ENCODE measurements at places on chromosomes 4 and X.
A peak's percentile ranks its signal among the peaks of the same experiment; 100 is the strongest.

GRCh38 chr4:139872274-139872673, 206.7 kb downstream of the MGST2 start:
- peak; percentile 98 for DNase-seq

DNA sequence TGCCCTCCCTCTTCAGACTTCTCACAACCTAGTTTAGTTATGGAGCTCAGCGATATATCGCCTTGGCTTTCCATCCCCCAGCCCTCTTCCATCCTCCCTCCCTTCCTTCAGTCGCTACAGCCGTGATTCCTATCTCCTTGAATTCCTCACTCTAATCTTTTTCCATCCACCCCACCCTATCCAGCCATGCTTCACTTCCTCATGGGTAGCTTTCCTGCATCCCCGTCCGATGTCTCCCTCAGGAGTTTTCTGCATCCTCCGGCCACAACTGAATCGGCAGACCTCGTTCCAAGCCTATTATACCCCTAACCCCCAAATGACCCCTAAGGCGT, 456 bp downstream of the SNX12 start:
- DNase-seq, result no peak

DNA sequence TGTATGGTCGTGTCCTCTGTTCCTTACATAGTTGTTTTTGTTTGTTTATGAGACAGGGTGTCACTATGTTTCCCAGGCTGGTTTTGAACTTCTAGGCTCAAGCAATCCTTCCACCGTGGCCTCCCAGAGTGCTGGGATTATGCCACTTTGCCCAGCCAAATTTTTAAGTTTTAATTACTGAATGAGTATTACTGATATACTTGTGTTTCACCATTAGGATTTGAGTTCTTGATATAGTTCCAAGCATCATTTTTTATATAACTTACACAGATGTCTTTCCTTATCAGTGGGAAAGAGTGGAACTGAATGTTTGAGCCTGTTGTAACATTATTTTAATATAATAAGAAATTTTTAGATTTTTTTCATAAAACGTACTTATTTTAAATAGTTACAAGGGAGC, 20.4 kb downstream of the TMEM165 start:
- no peak for DNase-seq

GRCh38 chrX:152958047-152958446, 35.9 kb downstream of the PNMA5 start:
- no peak for DNase-seq

DNA sequence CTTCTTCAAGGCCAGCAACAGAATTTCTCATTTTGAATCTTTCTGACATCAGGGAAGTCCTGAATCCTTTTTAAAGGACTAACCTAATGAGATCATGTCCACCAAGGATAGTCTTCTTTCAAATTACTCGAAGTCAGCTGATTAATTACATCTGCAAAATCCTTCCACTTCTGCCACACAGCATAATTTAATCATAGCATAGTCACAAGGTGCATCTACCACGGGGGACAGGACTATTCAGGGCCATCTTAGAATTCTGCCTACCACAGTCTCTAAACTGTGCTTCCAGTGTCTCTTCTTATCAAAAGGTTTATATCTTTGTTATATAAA, 53.7 kb downstream of the ATP10D start:
- no peak for DNase-seq

DNA sequence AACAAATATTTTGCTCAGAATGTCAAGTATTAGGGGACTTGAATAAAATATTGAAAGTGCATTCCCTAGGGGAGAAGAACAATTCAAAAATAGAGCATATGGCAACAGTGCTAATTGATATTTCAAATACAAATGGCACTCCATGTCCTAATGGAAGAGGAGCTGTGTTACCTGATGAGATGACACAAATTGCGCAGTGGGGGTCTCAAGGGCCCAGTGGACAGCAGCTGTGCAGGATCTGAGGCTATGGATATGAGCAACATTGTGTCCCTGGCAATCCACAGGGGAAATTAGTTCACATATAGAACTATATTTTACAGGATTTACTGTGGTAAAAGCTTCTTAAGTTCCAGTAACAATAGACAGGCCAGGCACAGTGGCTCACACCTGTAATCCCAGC, 17.4 kb upstream of the USP46 start:
- DNase-seq, result no peak

DNA sequence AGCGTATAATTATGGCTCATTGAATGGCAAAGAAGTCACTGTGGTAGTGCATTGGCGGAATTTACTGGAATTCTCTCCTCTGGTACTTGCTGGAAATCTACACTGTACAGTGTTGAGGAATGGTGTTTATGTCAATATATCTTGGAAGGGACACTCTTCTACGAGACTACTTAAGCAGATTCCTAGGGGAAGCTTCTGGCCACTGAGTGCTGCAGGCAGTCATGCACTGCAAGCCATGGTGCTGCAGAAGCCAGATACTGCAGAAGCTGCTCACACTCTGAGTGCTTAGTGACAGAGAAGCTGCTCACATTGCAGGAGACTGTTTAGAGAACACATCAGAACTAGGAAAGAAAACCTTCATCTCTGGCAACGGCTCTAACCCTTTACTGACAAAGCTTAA, 725.0 kb downstream of the CCSER1 start:
- no peak for DNase-seq

DNA sequence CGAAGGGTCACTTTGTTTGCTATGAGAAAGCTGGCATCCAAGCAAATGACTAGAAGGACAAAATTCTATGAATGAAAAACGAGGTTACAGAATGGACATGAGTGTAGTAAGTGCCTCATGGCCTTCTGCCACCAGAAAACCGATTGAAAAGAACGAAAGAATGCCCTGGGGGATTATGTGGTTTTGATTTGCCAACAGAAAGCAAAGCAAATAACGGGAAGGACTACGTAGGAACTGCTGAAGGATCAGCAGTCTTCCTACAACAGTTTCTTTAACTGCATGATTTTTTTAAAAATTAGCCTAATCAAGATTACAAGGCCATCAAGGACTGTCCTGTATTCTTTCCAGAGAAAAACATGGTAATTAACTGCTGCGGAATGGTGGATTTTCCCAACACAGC, 50.6 kb downstream of the NRK start:
- DNase-seq, result no peak

DNA sequence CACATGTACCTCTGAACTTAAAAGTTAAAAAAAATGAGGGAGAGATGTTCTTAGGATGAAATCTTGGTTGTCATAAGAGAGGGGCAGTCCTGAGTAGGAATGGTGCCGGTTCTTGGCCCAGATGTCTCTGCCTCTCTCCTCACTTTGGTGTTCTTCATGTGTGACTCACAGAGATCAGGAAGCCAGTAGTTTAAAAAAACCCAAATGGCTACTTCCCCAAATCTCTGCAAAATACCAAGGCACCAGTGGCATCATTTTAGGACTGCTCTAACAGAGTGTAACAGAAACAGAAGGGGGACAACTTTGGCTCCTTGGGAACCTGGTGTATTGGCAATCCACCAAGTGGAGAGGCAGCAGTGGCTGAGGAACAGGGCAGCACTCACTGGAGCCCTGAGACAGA, 116.8 kb downstream of the SCD5 start:
- peak; percentile 30 for DNase-seq

- no peak for DNase-seq
Measured at GRCh38 chrX:13008851-13009250, 33.9 kb downstream of the TMSB4X start.

DNA sequence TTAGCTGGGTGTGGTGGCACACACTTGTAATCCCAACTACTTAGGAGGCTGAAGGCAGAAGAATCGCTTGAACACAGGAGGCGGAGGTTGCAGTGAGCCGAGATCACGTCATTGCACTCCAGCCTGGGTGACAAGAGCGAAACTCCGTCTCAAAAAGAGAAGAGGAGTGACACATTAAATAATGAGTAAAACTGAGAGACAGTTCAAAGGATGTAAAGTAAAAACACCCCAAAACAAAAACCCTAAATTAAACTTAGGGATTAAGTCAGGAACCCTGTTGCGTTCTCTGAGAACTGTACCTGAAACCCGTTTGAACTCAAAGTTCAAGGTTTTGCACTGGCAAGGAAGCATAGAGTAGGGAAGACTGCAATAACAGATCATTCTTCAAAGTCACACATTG, 141.7 kb downstream of the BRWD3 start:
- DNase-seq, result no peak

DNA sequence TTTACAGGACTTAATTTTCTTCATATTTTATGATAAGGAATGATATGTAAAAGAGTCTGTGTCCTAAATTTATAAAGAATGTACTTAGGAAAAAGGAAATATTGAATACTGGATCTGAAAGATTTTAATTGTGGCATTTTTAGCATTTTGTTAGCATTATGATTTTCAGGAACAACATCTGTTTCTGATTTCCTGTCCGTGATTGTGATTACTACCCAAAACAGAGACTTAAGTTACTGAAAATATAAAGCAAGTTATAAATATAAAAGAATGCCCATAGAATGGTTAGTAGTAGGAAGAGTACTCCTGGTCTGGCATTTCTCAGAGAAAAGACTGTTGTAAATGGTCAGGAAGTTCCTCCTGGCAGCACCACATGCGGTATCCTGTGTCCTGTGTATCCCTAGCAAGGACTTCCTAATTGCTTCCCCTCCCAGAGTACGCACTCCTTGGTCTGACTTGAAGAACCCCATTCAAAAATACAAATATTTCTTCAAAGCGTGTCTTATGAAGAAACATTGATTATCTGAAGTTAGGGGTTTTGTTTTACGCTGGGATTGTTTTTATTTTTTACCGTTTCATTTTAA, 88.9 kb downstream of the RS1 start:
- DNase-seq, result no peak

DNA sequence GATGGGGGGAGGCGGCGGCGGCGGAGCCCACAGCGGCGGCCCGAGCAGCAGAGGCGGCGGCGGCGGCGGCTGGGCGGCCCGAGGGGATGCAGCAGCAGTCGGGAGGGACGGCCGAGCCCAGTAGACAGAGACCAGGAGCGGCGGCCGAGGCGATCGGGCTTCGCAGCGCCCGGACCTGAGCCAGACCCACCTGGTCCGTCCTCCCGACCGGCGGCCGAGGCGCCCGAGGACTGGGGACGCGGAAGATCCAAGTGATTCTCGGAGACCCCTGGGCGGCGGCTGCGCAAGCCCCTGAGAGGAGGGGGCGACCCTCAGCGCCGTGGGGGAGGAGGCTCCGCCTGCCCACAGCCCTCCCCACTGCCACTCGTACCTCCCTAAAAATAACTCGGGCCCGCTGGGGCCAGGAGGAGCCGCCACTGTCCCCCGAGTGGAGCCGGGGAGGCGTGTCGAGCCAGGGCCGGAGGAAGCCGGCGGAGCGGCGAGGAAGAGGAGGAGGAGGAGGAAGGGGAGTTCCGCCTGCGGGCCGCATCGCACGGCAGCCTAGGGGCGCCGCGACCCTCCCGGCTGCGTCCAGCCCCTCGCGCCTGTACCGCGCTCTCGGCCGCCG, 608 bp downstream of the RAPGEF2 start:
- peak; percentile 47 for DNase-seq

DNA sequence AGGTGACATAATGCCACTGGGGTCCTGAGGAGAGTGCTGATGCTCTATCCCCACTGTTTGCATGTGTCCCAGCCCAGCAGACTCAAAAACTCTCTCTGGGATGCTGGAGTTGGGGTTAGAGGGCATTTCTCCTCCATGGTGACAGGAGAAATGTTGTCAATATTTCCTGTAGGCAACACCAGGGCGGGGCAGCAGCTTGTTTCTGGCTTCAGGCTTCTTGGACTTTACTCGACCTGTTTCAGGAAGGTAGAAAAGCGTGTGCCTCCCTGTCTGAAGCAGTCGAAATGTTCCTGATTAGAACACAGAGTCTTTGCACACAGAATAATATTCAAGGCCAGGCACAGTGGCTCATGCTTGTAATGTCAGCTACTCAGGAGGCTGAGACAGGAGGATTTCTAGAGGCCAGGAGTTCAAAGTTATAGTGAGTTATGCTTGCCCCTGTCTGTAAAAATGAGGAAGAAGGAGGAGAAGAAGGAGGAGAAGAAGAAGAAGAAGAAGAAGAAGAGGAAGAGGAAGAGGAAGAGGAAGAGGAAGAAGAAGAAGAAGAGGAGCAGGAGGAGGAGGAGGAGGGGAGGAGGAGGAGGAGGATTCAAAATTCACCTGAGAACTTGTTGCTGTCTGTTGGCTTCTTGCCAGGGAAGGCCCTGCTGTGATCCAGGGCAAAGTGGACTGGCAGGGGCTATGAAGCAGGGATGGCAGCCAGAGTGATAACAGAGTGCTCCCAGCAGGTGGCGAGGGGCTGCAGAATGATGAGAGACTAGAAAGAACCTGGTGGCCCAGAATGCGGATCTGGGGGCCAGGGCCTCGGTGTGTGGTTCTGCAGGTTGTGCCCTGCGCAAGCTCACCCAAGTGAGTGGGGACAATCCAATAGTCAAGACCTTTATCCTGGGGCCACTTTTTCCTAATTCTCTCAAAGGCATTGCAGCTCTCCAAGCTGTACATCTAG, 82.9 kb downstream of the RTL5 start:
- DNase-seq, result no peak

DNA sequence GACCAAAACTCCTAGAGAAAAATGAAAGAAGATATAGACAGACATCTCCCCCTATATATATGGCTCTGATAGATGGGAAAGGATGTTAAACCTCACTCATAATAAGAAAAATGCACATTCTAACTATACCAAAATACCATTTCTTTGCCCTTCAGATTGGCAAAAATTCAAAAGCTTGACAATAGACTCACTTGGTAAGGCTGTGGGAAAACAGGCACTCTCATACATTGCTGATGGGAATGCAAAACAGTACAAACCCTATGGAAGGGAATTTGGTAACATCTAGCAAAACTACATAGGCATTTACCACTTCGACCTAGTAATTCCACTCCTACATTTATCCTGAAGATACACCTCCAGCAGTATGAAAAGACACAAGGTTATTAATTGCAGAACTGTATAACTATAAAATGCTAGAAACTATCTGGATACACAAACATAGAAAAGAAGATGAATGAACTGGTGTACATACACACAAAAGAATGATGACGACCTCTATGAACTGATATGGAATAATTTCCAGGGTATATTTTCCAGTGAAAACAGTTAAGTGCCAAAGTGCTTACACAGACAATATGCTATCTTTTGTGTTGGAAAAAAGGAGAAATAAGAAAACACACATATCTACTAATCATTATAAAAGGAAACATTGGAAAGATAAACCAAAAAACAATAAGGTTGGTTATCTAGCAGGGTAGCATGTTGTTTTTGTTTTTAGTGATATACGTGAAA, 48.5 kb downstream of the WDFY3 start:
- peak; percentile 83 for DNase-seq

DNA sequence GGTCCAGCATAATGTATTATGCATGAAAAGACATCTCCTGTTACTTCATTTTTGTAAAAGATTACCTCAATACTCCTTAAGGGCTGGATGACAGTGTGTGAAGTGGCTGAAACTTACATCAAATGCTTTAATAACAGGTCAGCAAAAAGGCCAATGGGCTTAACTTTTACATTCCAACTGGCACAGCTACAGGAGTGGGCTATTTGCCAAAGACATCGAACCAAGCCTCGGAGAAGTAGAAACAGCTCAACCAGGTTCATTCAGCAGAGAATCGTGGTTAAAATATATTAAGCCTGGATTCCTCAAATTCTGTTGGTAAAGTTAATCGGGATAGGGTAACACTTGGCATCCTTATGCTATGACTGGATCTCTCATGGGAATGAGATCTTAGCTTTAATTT, 639.7 kb downstream of the TRIML1 start:
- no peak for DNase-seq

Measured in lung microvascular endothelial cell (primary cell).